Liver (tissue), 10 donors: ENCODE measurements at places on chromosomes 5 and 9. TPM values are rescaled to one million over a fixed set of nuclear protein-coding genes. Genes with fewer than 3 reads are reported as not detected.

The EXOSC2 gene
- polyA plus RNA-seq = 7.6 TPM

The SCAI gene
- polyA plus RNA-seq = 0.24 TPM

The AGXT2 gene
- 51.1 TPM for polyA plus RNA-seq

DNA sequence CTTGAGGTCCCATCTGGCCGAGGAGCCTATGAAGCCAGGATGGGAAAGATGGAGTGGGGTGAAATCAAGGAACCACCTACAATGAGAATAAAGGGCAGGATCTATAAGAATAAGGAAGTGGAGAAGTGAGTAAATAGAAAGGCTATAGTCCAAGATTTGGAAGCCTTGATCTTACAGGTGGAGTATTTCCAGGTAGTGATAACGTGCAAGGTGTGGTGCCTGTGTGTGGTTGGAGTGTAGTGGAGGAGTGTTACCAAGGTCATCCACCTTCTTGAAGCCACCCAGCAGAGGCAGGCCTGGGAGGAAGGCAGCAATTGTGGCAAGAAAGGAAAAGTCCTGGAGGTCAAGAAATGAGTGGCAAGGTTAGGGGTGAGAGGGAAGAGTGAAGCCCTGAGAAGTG, 72.9 kb downstream of the IQGAP2 start:
- H3K27me3 ChIP-seq = no peaks in the 10 kb centered on the region
- no peak overlapping the region for H3K4me3 ChIP-seq
- H3K4me1 ChIP-seq = peaks cover 65% of the 10 kb centered on the region
- H3K36me3 ChIP-seq = no peaks in the 10 kb centered on the region

- H3K36me3 ChIP-seq = peaks cover 1% of the 10 kb centered on the region
- H3K4me3 ChIP-seq = peak within 1 kb of the TSS; percentile 84
- peak within 1 kb of the TSS; percentile 98 for H3K27ac ChIP-seq
- peaks cover 40% of the 10 kb centered on the region for H3K4me1 ChIP-seq
- no peaks in the 10 kb centered on the region for H3K27me3 ChIP-seq
- peak; percentile 62 for DNase-seq
Observed at GRCh38 chr5:134524826-134525682, at the start of gene JADE2. Gene JADE2, plus strand, starts transcription at chr5:134525670. Its CDS starts 10,188 bp downstream, at chr5:134535858.
